Activated CD8-positive, alpha-beta memory T cell treated with anti-CD3 and anti-CD28 coated beads for 1 hour (primary cell): ENCODE measurements at places on chromosomes 12 and 14.

DNA sequence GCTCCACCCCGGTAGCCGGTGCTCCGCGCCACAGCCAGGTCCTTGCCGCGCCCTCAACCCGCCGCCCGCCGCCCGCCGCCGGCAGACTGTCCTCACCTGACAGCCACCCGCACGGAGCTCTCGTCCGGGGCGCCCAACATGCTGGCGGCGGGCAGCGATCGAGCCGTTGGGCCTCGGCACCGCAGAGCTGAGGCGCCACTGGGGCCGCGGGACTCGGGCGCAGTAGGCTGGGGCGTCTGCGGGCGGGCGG lies 164 bp downstream of the KIF21A start:
- no peak for DNase-seq

DNA sequence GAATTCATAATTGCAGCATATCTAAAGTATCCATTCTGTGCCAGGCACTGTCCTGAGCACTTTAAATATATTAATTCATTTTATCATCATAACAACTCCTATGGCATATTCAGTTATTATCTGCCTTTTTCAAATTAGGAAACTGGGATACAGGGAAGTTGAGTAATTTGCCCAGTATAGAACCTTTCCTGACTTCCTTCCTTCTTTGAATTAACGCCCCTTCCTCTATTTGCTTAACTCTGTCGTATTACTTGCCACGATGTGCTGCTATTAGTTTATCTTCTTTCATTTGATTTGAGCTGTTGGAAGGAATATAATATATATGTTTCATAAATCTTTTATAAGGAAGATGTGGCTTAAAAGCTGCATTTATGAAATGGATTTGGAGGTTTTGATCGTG lies 25.4 kb upstream of the FAM177A1 start:
- no peak for DNase-seq

DNA sequence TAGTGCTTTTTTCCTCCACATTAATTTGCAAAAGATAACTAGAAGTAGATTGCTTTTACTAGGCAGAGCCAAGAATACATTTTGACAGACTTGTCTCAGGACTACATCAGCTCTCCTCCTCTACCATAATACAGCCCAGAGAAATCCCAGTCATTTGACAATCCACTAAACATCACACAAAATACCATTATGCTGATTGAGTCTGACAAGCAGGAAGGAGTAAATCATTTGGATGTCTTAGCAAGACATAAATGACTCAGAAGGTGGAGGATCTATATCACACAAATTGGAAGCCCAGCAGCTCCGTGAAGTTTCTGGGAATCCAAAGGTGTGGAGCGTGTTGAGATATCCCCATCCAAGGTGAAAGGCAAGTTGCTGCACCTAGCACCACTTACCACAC lies 75.4 kb upstream of the FKBP4 start:
- DNase-seq = no peak

DNA sequence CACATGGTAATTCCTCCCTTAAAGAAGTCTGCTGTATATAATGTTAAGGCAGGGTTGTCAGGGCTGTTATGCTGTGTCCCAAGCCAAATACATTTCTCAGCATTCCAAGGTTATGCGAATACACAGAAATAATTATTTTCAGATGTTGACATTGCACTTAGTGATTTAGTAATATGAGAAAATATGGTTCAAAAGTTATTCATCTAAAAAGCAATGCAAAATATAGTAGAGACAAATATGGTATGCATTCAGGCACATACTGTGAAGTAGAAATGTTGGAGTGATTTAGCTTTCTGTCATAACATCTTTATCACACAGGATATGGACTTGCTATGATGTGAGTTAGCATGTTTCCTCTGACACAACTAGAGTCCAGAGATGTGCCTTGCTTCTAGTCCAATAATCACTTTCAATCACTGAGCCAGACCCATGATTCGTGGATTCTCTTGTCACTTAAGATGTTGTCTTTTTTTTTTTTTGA lies 70.0 kb downstream of the PDE3A start:
- no peak for DNase-seq

DNA sequence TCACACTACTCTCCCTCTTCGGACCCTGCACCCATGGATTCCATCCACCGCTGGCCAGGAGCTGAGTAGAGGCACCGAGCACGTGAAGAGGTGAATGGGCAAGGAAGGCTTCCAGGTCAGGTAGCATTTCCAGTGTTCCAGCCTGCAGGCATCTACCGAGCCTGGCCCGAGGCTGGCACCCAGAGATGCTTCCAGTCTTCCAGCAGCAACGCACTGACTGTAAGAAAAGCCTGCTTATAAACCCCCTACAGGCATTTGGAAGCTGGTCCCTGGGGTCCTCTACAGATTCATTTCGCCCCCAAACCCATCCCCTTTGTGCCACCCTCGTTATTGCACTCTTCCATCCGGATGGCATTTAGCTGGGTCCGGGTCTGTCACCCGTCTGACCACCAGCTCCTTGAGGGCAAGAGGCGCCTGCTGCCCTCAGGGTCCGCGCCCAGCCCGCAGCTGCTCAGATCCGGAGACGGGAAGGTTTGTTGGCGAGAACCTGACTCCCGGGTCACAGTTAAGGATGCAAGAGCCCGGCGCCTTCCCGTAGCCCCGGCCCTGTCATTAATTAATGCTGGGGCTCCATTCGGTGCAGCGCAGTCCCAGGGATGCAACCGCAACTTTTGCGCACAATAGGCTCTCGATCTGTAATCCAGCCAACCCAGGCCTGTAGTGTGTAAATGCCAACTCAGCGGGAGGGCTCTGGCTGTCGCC lies 614 bp upstream of the MARK3 start:
- no peak for DNase-seq

DNA sequence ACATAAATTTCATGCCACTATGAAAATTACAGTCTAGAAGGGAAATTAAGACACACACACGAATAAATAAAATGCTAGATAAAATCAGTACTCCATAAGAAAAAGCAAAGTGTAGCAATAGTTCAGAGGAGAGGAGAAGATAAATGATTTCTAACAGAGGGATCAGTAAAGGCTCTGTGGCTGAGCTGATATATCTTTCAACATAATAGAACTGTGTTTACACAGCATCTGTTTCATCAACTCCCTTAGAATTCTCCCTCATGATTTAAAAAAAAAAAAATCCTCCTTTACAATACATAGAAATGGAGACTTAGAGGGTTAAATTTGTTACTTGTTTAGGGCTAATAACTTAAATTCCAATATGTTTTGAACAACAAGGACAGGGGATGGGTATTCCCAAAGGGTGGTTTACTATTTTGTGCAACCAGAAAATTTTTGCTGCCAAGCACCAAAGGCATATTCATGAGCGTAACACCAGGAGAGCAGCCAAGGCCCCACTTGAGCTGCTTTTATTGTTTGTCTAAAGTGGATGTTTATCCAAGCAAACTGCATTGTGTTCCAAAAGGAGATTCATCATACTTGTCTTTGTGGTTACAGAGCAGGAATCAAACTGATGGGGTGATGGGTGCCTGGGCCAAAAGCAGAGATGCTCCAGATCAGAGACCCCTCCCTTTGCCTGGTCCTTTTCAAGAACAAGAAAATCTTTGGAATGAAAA lies 162.7 kb downstream of the BMP4 start:
- no peak for DNase-seq

- no peak for DNase-seq
Measured at GRCh38 chr12:1740161-1740948, 49.5 kb downstream of the ADIPOR2 start.

GRCh38 chr12:64618953-64619590 lies 8.8 kb downstream of the RASSF3 start:
- no peak for DNase-seq

- DNase-seq = no peak
Measured at GRCh38 chr12:132776816-132777568, 15.4 kb upstream of the ANKLE2 start.

DNA sequence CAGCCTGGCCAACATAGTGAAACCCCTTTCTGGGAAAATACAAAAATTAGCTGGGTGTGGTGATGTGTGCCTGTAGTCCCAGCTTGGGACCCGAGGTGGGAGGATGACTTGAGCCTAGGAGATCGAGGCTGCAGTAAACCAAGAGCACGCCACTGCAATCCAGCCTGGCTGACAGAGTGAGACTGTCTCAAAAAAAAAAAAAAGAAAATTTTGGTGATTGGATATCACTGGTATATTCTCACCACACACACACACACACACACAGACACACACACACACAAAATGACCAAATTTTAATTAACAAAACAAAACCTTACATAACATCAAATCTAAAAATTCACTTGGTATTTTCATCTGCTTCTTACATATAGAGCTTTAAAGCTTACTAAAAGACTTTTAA lies 3.4 kb upstream of the FAM177A1 start:
- DNase-seq = no peak

- DNase-seq = no peak
Measured at GRCh38 chr14:51431741-51432140, 191.7 kb downstream of the TMX1 start.

- no peak for DNase-seq
Measured at GRCh38 chr12:45350861-45351260, 135.0 kb downstream of the ANO6 start.

- DNase-seq = no peak
Measured at GRCh38 chr14:105067140-105067968, 2.1 kb upstream of the GPR132 start.

- DNase-seq = no peak
Measured at GRCh38 chr12:58887068-58887467, 33.2 kb downstream of the LRIG3 start.

- DNase-seq = no peak
Measured at GRCh38 chr12:102021540-102022246, 40.1 kb downstream of the WASHC3 start.

- DNase-seq = no peak
Measured at GRCh38 chr14:67668559-67668958, 5.9 kb downstream of the VTI1B start.

DNA sequence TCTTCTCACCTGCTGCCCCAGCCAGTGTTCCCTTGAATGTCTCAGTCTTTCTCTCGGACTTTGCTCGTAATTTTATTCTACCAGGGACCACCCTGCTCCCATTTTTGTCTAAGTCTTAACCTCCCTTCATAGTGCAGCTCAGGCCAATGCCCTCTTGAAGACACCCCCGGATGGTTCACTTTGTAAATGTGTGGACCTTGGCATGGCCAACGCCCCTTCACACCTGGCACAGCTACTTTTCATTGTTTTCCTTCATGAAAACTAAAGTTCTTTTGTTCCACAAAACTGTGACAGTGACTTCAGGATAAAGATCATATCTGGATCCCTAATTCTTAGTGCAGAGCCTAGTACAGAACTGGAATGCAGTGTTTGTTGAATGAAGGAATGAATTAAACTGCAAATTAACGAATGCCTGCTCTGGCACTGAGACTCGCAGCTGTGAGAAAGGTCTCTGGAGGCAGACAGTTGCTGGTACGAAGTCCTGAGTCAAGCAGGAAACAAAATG lies 3.5 kb upstream of the RNASE4 start:
- DNase-seq = no peak
